ENCODE measurements at places on chromosomes 13 and 19. TPM values are rescaled to one million over a fixed set of nuclear protein-coding genes. Genes with fewer than 3 reads are reported as not detected.

IL17D gene
- 35.1 TPM for polyA plus RNA-seq

PABPC3 gene
- 0.73 TPM for polyA plus RNA-seq

CGB8 gene
- polyA plus RNA-seq, result 0.82 TPM

NLRP7 gene
- not detected for polyA plus RNA-seq

FOXA3 gene
- not detected for polyA plus RNA-seq

FFAR3 gene
- polyA plus RNA-seq, result not detected

FCER2 gene
- 0.63 TPM for polyA plus RNA-seq

GPR108 gene
- 22.5 TPM for polyA plus RNA-seq

LRRC63 gene
- not detected for polyA plus RNA-seq

LGI4 gene
- 15.8 TPM for polyA plus RNA-seq
